Esophagus squamous epithelium (tissue), 5 donors: ENCODE measurements at places on chromosomes 2 and 18. TPM values are rescaled to one million over a fixed set of nuclear protein-coding genes. Genes with fewer than 3 reads are reported as not detected.

Gene SERPINB5
- total RNA-seq, result 363 TPM

- DNase-seq, result no peak
Measured at GRCh38 chr18:2857491-2858131, 10.8 kb downstream of the EMILIN2 start.

DNA sequence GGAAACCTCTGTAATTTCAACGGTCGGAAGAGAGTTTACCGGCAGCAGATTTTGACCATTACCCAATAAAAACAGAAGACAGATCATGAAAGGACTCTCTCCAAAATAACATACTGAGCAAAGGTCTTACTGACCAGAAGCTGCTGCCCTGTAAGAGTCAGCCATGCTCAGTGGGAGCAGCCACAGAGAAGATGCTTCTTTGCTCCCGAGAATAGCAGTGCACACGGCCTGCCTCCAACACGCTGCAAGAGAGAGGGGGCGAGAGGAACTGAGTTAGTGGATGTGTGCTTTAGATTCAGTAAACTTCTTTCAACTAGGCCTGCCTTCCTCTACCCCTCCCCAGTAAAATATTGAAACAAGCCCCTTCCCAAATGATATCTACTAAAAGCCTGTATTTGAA is 103.7 kb downstream of the NCK2 start:
- DNase-seq, result no peak

GRCh38 chr18:36680042-36680441 is 148.8 kb downstream of the TPGS2 start:
- no peak for DNase-seq

GRCh38 chr2:207156451-207157161 is 9.1 kb downstream of the KLF7 start:
- no peak for DNase-seq
